ENCODE measurements at places on chromosomes 2 and 18.
A peak's percentile ranks its signal among the peaks of the same experiment; 100 is the strongest.

GRCh38 chr2:120466704-120467054, 120.7 kb downstream of the INHBB start:
- DNase-seq, result no peak

DNA sequence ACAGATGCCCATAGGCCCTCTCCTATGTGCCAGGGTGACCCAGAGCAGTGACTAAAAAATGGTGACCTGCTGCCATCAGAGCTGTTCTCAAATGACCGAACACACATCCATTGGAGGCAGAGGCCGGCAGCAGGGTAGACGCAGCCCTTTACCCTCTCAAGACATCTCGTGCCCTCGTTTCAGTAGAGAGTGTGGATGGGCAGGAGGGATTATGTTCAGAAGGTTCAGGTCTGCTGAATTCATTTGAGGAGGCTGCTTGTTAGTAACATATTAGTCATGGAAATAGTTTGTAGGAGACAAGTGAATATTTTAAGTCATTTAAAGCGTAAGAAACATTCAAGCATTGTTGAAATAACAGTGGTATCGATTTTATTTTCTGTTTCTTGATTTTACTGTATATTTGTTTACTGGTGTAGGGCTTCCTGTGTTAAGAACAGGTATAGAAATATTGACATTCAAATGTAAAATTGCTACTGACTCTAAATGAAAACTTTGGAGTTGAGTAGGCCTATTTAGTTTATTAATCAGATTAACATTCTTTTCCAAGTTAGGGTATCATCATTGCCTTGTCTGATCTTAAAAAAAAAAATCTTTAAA, 82.6 kb downstream of the ZNF532 start:
- no peak for DNase-seq

DNA sequence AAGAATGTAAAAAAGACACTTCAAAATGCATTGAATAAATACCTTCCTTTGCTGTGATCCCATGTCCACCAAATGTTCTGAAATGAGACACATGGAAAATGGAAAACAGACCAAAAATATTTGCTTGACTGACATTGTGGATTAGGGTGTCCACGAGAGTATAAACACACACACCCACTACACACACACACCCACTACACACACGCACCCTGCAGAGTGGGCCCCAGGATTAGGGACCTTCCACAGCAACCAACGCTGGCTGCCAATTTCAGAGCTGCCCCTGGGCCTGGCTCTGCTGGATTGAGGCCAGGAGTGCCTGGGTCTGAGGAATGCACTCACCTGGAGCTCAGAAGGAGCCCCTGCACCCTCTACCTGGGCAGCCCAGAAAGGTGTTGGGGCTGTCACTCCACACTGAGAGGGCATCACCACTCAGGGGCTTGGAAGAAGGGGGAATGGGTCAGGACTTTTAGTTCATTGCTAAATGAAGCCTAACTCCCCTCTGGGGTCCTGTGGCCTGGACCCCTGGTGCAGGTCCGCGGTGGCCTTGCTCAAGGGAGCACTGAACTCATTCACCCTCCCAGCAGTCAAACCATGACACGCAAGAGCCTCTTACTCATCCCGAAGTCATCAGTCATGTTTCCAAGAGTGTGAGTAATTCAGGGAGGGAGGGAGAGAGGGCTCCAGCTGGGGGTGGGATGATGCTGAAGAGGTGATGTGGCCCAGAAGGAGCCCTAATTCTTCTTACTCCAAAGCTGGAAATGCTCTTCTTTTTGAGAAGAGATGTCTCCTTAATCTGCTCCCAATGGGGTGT, 50.2 kb upstream of the PLB1 start:
- DNase-seq, result peak; percentile 57

GRCh38 chr2:109450574-109451273, 163.0 kb downstream of the SEPTIN10 start:
- no peak for DNase-seq

GRCh38 chr18:76791106-76791505, 31.3 kb upstream of the ZNF236 start:
- no peak for DNase-seq

DNA sequence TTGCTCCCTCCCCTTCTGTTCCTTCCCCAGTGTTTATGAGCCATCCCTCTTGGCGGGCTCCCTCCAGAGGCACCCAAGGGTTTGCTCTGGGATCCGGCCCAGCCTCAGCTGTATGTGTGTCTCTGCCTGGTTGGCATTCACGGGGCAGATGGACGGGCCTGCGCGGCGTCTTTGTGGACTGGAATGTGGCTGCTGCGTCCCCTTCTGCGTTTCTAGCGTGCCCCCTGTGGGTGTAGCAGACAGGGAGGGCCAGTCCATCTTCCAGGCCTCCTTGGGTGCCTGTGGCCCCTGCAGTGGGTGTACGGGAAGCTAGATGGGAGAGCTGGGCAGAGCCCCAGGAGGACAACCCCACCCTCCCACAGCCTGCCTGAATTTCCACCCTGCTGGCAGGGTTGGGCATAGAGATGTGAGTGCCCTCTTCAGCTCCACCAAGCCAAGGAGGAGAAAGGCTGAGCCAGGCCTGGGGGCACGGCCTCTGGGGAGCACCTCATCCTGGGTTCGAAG, 15.7 kb downstream of the GPC1 start:
- DNase-seq, result no peak

DNA sequence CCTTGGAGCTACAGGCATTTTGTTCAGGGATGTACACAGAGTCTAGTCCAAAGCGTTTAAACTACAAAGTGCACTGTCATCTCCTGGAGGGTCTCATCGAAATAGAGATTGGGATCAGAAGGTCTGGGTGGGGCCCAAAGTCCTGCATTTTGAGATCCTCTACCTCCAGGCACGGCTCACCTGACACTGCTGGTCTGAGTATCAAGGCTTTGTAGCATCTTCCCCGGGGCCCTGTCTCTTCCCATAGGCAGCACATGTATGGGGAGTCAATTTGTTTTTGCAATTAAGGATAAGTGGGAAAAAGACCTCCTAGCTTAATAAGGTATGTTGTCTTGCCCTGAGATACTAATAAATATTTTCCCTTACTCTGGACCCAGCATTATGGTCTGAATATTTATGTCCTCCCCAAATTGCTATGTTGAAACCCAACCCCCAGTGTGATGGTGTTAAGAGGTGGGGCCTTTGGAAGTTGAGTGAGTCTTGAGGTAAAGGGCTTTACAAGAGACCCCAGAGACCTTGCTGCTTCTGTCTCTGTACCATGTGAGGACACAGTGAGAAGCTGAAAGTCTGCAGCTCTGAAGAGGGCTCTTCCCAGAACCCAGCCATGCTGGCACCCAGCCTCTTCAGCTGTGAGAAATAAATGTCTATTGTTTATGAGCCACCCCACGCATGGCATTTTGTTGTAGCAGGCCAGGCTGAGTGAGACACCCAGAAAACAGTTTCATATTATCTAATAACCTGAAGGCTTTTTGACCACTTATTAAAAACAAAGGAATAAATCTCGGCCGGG, 258.7 kb upstream of the HS6ST1 start:
- DNase-seq, result no peak

GRCh38 chr2:25240636-25241035, 72.3 kb upstream of the POMC start:
- DNase-seq, result no peak

- DNase-seq, result peak; percentile 66
Observed at GRCh38 chr2:157492189-157492773, 48.4 kb upstream of the CYTIP start.

DNA sequence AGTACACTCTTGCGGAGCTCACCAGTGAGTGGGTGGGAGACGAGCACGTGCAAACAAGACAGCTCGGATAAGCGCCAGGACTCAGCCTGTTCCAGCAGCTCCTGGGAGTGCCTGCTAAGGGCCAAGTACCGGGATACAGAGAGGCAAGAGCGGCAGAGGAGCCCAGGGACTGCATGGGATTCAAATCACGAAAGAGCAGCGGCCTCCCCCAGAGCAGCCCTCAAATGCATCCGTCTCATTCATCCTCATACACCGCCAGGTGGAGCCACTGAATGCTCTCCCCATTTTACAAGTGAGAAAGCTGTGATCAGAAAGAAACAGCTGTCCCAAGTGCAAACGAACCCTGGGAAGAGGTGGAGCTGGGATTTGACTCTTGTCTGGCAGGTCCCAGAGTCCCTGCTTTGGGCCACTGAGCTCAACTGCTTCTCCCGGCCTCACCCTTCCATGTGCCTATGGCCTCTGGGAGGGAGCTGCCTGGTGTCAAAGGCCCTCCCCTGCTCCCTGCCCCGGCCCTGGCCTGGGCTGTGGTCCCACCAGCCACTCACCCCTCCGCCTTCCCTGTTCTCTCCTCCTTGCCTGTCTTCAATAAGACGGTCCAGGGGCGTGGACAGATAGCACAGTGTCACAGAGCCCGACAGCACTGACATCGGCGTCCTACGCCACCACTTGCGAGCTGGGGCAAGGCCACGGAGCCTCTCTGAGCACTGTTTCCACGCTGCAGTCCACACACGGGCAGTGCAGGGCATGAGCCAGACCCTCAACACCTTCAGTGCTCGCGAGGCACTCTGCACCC, 72.8 kb upstream of the TAF1B start:
- DNase-seq, result peak; percentile 38

GRCh38 chr18:68779169-68779568, 18.7 kb upstream of the CCDC102B start:
- DNase-seq, result no peak

DNA sequence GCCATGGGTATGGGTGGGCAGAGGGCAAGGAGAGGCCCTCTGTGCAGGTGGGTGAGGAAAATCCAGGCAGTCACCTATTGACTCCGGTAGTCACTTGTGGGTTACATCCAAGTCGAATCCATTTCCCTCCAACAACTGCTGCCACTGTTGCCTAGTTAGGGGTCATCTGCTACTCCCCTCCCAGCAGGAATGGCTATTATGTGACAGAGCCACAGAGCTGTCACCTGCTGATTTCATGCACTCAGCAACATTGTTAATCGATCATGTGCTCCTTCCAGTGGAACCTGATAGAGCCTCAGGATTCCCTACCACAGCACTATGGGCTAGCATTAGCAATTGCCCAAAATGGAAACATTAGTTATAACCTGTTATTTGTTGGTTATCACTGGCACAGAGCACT, 31.4 kb downstream of the POLR1A start:
- no peak for DNase-seq

GRCh38 chr18:27712066-27712465, 464.9 kb downstream of the CDH2 start:
- DNase-seq, result no peak

DNA sequence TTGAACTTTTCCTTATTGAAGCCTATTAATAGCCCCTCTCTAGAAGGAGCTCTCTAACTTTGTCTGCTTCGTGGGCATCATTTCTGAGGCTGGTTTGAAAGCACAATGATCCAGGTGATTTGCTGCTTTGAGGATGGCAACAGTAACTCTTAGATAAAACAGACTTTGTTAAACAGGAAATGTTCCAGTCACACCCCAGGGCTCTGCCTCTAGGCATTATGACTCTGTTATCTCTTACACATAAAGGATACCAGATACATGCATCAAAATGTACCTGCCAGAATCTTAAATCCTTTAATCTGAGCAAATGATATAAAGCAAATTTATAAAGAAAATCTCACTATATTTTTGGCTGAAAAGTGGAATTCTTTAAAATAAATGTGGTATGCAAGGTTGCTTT, 52.3 kb downstream of the GAD1 start:
- no peak for DNase-seq

GRCh38 chr2:228039752-228040534, 141.5 kb downstream of the SPHKAP start:
- no peak for DNase-seq

GRCh38 chr18:60277855-60278480, 94.6 kb downstream of the MC4R start:
- no peak for DNase-seq

DNA sequence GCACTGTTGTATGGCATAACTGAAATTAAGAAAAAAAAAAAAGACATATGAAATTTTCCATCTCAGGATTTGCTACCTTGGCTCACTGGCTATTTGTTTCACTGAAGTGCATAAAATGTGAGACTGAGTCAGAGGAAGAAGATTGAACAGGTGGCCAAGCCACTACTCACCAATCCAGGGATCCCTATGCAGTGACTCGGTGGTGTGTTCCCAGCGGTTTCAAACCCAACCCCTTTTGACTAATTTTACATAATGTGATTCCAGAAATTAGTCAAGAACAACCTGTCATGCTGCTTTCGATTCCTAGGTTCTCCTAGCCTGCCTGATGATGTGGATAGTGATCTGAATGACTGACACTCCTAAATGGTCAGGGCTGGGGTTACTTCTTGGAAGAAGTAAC, 77.3 kb downstream of the KLHL14 start:
- no peak for DNase-seq

GRCh38 chr2:9552219-9553178, 3.1 kb downstream of the ADAM17 start:
- no peak for DNase-seq

- no peak for DNase-seq
Observed at GRCh38 chr18:22637787-22638186, 220.1 kb upstream of the CTAGE1 start.

DNA sequence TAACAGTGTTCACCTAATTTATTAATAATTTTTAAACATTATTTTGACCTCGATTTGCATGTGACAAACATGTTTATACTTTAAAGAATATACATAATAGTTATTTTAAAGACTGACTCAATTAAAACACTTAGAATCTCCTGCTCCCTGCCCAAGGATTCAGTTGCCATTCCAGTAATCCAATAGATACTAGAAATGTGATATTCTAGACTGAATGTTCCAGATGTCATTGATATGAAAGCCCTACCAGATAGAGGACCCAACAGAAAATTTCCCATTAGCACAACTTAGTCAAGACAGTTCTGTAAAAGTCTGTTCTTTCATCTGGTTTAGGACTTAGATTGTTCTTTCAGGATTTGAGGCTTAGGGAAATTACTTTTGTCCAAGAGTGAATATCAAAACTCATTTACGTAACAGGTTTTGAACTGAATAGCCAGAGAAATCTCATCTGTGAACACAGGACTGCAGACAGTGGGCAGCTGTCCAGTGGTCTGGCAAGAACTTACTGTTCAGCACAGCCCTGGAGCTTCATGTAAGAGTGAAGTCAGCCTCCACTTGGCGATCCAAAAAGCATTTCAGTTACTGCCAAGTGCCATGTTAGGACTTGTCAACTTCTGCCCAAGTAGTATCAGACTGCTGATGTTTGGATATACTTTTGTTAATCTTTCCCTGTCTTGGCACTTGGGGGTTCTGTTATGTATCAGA, 77.5 kb downstream of the OSBPL6 start:
- DNase-seq, result no peak
